Mesenteric fat pad (tissue), 1 donor: ENCODE measurements at places on chromosomes 12 and 14.

GRCh38 chr12:24562771-24563431, 386.0 kb downstream of the BCAT1 start:
- no peak for DNase-seq

GRCh38 chr12:45575823-45576475, 153.6 kb upstream of the ARID2 start:
- DNase-seq: no peak

DNA sequence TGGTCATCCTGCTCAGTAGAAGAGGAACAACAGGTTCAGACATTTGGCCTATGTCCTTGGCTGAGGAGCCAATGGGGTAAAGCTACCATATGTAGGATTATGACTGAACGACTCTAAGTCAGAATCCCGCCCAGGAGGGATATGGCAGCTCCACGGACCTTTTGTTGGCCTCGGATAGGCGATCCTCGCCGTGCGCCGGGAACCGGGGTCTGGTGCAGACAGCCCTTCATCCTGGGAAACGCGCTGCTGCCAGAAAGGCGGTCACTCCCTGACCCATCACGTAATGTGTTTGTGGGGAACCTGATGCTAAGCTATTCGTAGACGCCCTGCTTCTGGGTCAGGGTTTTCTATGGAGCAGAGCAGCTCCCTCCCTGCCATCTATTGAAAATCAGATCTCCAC, 178.9 kb upstream of the ALG10B start:
- peak; percentile 85 for DNase-seq

DNA sequence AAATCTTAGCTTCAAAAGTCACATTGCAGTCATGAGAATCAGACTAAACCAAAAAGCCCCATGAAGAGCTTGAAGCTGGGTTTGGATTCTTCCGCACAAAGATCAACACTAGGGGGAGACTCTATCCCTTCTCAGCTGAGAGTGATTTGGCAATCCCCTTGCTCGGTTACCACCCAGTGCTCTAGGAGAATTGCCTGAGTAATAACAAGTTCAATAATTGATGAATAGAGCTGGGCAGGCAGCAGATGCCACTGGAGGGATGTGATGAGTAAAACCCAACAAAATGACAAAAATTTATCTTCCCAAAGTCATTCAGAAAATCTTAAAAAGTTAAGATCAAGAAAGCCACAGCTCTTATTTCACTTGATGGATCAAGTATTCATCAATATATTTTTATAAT, 185.6 kb upstream of the ARID2 start:
- no peak for DNase-seq

DNA sequence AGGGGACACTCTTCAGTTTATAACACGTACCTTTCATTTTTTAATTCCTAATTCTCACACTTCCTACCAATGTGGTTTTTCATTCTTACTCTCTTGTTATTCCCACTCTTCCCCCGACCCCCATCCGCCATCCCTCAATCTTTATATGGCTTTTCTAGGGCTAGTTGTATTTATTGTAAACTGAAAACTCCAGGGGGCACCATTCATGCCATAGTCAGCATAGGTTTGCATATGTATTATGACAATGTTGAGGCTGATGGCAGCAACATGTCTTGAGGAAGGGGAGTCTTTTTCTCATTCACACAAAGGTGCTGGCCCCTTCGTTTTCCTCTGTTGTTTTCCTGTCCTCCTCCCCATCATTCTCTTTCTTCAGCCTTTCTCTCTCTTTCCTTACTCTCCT, 27.7 kb upstream of the LTA4H start:
- DNase-seq: no peak

DNA sequence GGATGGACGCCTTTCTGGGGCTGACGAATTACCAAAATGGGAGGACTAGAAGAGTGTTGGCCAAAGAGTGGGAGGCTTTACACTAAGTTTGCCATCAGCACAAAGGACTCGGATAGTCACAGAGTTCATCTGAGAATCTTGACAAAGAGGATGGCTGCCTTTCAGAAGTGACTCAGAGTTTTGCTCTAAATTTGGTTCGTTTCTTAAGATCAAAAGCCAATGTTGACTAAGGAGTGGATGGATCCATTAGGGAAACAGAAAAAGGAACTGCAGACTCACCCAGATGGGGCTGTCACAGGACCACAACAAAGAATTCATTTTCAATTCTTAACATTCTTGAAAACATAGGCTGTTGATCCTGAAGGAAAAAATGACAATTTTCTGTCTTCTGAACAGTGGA, 81.3 kb upstream of the DUSP6 start:
- DNase-seq: no peak

DNA sequence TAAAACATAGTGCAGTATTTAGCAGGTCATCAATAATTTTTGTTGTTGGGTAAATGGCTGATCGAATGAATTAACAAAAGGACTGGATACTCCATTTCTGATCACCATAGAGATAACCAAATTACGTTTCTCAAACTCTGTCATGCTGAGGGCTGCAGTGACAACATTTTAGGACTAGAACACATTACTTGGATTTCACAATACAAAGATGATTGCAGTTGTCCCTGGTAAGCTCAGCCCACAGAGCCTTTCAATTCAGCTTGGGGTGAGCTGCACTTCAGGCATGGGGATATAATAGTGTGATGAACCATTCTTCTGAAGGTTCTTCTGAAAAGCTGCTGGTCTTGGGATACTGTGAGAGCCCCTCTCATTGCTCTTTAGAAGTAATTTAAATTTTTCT, 74.3 kb downstream of the FAR2 start:
- DNase-seq: no peak

- DNase-seq: no peak
Observed at GRCh38 chr12:132302466-132303358, 26.7 kb downstream of the GALNT9 start.

DNA sequence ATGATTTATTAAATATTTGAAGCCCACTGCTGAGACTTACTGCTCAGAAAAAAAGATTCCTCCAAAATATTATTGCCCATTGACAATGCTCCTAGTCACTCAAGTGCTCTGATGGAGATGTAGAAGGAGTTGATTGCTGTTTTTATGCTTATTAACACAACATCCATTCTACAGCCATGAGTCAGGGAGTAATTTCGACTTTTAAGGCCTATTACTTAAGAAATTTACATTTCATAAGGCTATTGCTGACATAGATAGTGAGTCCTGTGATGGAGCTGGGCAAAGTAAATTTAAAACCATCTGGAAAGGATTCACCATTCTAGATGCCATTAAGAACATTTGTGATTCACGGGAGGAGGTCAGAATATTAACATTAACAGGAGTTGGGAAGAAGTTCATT, 5.2 kb downstream of the KCNJ8 start:
- DNase-seq: no peak

- no peak for DNase-seq
Observed at GRCh38 chr14:104871656-104872468, 6.8 kb downstream of the CEP170B start.

DNA sequence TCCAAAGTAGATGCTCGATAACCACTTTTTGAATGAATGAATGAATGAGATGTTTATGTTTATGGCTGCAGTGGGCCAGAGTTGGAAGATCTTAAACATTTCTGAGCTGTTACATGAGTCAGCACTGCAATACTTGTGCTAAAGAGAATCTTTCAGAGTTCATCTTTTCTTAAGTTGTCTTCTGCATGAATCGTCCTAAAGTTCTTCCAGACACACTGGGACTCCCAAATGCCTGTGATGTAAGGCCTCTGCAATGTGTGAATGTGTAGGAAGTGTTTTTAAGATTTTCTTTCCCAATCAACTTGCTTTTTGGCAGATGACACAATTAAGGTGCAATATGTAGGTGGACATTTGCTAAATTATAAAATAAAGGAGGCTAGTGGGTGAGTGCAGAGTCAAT, 50.3 kb upstream of the TRIM9 start:
- no peak for DNase-seq

- DNase-seq: peak; percentile 14
Observed at GRCh38 chr12:8870586-8870985, 43.7 kb upstream of the PHC1 start.

DNA sequence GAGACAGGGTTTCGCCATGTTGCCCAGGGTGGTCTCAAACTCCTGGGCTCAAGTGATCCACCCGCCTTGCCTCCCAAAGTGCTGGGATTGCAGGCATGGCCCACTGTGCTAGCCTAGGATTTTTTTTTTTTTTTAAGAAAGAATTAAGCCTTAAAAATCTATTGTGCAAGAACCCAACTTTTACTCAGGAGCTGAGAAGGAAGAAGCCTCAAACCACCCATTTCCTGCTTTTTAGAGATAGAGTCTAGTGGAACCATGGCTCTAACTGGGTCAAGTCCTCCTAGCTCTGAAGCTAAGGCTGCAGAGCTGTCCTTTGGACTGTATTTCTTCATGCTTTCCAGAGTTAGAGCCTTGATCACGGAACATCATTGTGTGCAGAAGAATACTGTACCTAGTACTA, 1.3 kb upstream of the TSFM start:
- no peak for DNase-seq

GRCh38 chr12:53975064-53975471, 314 bp upstream of the HOTAIR start:
- no peak for DNase-seq

GRCh38 chr12:74584483-74585062, 46.9 kb downstream of the ATXN7L3B start:
- no peak for DNase-seq
